Trophoblast cell (in vitro differentiated cells and primary cell): ENCODE measurements at places on chromosomes 2 and 18.
A peak's percentile ranks its signal among the peaks of the same experiment; 100 is the strongest.

DNA sequence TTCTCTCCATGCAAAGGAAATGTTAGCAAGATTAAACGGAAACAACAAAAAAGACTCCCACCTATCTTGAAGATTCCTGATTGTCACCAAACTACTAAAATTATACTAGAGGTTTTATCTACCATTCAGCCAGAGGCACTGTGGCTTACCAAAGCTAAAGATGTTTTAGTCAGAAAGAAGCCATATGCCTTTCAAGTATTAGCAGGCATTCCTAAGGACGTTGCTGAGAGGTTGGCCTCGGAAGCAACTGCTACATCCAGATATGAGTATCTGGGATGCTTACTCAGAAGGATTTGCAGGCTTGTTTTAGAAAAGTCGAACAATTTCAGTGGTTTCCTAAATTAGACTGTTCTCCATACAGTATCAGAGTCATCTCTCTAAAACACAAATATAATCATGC is 88.3 kb upstream of the UBE2E3 start:
- DNase-seq, result no peak

GRCh38 chr18:9434122-9434701 is 41.1 kb upstream of the RALBP1 start:
- no peak for DNase-seq

- peak; percentile 92 for DNase-seq
Observed at GRCh38 chr2:20514596-20515269, 67.9 kb downstream of the RHOB start.

DNA sequence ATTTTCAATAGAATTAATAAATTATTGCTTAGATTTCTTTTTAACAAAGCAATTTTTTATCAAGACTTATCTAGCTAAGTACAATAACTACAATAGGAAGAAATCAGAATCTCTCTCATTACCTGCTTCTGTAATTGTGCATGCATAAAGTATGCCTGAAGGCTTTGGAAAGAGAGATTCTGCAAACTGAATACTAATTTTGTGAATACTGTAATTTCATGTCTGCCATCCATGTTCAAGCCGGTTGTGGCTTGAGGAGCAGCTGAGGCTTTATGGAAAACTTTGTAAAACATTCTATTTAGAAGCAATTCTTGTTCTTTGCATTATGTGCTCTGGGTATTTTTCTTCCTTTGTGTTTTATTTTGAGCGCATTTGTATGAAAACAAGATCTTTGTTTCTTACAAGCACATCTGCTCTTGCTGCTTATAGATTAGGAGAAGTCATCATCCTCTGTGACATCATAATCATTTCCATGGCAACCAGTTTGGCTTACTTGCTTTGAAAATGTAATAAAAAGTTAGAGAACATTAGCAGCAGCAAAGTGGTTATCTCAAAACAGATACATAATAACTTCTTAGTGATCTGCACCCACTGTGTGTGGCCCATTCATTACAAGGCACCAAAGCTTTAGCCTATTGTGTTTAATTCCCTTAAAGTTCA is 16.0 kb upstream of the IKZF2 start:
- DNase-seq, result no peak

DNA sequence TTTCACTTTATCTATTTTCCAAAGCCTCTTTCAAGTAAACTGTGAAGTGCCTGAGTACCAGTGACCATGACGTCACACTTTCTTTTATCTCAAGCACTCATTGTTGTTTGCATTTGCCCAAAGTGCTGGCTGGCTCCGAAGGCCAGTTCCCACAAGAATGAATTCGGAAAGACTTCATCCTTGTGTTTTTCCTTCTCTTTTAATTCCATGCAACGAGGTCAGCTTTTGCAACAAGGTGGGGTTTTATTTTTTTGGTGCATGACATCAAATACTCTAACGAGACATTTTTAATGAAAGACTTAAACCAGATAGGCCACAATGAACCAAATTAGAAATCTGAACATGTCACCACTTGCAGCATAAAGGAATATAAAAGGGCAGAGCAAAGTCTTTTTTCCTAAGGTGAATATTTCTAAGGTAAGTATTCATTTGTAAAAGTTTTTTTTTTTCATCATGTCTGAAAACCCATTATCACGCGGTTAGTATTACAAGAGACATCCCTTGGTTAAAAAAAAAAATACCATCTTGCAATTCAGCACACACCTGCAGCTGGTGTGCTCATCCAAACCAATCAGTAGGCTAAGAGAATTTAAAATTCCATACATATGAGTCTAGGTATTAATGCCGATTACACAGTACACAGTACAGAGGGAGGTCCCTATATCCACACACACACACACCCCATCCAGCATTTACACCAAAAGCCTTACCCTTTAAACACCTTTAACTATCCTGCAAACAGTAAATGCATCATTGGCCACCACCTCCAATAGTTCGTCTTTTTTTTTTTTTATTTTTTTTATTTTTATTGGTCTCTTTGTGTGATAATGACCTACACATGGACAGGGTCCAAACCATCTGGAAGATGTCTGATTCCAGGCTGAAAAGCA is 2.3 kb downstream of the ARL4C start:
- DNase-seq, result peak; percentile 27

DNA sequence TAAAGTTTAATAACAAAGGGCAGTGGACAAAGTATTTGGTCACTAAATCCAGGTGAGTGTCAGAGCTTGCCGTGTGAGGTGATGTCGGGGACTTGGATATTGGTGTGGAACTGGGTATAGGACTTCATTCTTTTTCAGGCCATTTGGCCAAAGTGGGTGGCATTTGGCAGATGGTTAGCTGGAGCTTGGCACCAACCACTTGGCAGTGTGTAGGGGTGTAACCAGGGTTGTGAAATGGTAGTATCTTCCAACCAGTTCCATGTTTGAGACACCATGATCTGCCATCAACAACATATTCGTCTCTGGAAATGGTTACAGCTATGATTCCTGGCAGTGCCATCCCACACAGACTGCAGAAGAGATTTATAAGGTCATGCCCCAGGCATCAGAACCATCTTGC is 113.9 kb downstream of the CCDC85A start:
- DNase-seq, result no peak

- DNase-seq, result no peak
Observed at GRCh38 chr2:100824842-100825241, 4.9 kb downstream of the NPAS2 start.

DNA sequence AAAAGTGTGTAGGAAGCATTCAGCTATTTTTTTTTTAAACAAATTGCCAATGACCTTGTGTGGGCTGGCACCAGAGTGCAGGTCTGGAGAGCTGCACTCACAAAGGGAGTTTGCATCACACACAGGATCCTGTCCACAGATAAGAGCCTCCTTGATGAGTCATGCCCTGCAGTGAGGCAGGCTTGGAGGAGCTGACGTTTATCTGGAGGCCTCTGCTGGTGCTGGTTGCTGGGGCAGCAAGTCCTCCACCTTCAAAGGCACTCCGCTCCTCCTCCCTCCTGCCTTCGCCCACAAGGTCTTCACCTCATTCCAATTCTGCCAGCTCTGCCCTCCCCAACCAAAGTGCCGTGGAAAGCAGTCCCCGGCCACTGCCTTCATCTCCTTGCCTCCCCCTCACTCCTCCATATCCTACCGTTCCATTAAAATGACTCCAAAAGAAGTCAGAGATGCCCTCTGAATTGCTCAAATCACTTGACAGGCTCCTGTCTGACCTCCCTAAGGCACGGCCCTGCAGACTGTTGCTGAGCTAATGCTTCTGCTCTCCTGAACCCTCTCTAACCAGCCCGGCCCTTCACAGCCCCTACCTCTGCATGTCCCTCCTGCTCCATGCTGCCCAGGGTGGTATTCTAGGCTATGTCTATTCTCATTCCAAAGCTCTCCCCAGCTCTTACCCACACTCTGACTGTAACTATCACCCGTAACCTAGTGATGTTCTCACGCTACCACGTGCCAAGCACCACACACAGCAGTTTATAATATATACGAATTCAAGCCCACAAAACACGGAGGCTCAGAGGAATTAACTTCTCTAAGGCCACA is 30.9 kb downstream of the LONRF2 start:
- peak; percentile 98 for DNase-seq

DNA sequence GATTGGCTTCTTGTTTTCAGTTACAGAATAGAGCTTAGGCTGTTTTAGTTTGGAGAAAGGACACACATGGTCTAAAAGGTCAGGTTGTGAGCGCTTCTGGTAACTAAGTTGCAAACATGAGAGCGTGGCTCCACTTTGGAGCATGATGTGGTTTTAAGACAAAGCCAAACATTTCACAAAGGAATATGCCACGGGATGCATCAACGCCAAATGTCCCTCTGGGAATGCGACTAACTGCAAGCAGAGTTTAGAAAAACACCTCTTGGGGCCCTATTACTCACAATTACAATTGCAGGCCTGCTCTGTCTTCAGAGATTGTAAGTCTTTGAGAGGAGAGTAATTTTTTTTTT is 25.4 kb downstream of the MYO7B start:
- DNase-seq, result no peak

DNA sequence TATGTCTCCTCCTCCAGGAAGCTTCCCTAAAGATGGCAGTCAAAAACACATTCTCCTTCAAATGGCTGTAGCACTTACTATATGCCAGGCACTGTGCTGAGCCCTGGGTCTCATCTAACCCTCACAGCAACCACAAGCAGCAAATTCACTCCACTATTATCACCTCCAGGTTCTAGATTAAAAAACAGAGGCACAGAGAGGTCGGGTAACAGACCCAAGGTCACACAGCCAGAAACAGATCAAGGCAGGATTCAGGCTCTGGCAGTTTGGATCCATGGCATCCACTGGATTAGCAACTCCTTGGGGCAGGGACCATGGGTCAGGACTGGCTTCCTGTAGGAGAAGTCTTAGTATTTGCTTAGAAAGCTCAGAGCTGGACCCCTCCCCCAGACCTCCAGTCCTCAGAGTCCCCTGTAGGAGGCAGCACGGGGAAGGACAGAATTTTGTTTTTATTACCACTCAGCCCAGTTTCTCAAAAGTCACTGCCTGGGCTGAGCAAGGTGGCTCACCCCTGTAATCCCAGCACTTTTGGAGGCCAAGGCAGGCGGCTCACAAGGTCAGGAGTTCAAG is 34.4 kb downstream of the ZFP36L2 start:
- DNase-seq, result no peak
